ENCODE measurements at places on chromosomes 2 and 18.

GRCh38 chr2:165743442-165743841 lies 50.6 kb downstream of the GALNT3 start:
- DNase-seq: no peak

DNA sequence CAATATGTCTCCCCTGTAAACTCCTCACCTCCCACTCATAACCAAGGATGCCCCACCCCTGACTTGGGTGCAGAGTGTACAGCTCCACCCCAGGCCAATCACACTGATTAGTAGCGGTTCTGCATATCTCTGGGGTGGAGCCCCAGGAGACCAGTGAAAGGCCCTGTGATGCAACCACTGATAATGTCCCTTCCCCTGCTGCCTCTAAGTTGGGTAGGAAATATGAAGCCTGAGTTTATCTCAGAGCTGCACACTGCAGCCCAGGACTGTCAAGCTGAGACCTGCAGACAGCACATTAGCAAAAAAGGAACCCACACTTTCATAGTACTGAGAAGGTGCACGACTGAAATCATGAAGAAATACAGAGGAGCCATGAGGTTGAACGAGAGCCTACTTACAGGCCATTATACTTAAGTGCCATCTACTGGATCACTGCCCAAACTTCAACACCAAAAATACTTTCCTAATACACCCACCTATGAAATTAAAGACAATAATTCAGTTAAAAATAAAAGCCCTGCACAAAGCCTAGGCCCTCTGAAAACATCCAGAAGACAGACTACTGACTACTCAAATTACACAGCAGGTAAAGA lies 455.4 kb upstream of the LRRTM4 start:
- DNase-seq: no peak

DNA sequence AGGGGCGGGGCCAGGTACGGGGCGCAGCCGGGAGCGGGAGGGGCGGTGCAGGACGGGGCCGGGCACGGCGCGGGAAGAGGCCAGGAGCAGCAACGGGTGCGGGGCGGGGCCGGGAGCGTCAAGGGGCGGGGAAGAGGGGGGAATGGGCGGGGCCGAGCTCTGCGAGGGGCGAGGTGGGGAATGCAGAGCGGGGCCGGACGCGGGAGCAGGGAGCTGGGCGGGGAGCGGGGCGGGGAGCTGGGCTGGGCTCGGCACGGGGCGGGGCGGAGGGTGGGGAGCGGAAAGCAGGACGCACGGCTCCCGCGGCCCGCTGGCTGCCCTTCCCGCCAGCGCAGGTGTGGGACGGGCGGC lies at the start of gene IMPA2:
Gene IMPA2, plus strand, starts transcription at position 316 of the 351 bp plus-strand sequence. CDS start 163 bp downstream, outside the sequence.
- no peak for DNase-seq

DNA sequence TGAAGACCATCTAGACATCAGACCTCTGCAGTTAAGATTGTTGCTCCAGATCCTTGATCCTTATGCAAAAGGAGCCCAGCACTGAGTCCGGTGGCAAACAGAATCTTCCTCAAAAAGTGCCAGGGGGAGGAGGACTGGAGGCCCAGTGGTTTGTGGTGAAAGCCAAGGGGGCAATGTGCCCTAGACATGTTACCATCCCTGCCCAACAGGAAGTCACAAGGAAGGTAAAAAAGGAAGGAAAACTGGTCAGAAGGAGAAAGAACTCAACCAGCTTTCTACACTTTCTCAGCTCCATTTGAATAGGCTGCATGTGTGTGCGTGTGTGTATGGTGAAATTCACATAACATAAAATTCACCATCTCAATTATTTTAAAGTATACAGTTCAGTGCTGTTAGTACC lies 25.0 kb upstream of the KDM3A start:
- DNase-seq: no peak

DNA sequence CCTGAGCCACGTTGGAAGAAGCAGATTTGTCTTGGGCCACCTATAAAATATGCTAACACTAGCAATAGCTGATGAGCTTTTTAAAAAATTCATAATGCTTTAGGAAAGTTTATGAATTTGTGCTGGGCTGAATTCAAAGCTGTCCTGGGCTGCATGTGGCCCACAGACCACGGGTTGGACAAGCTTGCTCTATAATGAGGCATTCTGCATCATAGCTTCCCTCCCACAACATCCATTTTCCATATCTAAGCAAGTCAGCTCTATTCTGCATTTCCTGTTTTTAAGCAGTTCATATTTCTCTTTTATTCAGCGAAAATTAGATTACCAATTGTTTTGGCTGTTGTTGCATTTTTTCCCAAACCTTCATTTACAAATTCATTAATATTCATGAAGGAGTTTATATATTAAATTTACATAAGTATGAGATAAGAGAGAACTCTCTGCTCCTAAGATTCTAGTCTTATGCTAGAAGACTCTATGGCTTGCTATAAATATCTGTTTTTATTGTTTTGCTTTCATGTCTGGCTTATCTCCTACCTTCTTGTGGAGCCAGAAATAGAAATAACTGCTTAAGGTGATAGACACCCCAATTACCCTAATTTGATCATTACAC lies 114.5 kb upstream of the HNRNPA3 start:
- no peak for DNase-seq

DNA sequence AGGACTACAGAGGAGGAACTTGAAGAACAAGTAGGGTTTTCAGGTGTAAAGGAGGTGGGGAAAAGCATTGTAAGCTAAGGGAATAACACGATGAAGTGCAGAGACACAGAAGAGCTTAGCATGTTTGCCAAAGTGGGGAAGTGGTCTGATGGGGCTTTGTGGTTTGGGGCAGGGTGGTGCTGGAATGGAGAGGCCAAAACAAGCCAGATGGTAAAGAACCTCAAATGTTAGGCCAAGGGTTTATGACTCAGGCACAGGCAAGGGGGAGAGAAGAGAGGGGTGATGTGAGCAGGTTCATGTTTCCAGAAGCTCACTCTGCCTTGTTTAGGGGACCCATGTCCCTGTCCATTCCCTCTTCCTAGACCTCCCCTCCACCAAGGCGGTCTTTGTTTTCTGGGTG lies 104.5 kb upstream of the YWHAQ start:
- DNase-seq: no peak

All from tibial nerve (tissue), 4 donors.